Pancreas (tissue), 10 donors: ENCODE measurements at places on chromosomes 5 and 9. TPM values are rescaled to one million over a fixed set of nuclear protein-coding genes. Genes with fewer than 3 reads are reported as not detected.

GRCh38 chr9:114546851-114547250 lies 40.7 kb upstream of the ATP6V1G1 start:
- no peaks in the 10 kb centered on the region for H3K4me1 ChIP-seq
- DNase-seq: no peak
- no peak overlapping the region for H3K4me3 ChIP-seq
- H3K27ac ChIP-seq: no peak overlapping the region

The CDKN2AIPNL gene
- 15.7 TPM for total RNA-seq

The TNFSF8 gene
- total RNA-seq: 0.12 TPM

DNA sequence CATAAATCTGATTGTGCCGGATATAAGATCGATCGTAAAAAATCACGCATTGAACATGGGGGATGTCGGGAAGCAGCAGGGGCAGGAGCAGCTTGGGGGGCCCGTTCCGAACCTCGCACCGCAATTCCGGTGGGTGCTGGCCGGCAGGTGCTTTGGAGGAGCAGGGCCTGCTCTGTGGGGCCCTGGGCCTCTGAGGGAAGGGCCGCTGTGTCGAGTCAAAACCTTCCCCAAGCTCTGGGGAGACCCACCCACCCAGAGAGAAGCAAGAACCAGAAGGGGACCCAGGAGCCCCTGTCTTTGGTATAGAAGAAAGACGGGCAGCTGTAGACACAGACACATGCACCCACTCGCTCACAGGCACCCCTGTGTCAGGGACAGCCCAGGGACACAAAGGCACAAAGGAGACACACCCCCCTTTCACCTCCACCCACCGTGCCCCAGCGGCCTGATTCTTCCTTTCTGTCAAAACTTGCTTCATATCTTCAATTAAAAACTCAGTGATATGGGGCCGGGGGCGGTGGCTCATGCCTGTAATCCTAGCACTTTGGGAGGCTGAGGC lies 49.4 kb upstream of the ZBTB43 start:
- H3K27me3 ChIP-seq: no peaks in the 10 kb centered on the region
- H3K27ac ChIP-seq: no peak overlapping the region
- DNase-seq: no peak
- no peak overlapping the region for H3K4me3 ChIP-seq

GRCh38 chr5:178533136-178533535 lies 57.1 kb downstream of the COL23A1 start:
- H3K4me1 ChIP-seq: no peaks in the 10 kb centered on the region
- H3K4me3 ChIP-seq: no peak overlapping the region
- no peak overlapping the region for H3K27ac ChIP-seq
- H3K27me3 ChIP-seq: no peaks in the 10 kb centered on the region
- no peak for DNase-seq

DNA sequence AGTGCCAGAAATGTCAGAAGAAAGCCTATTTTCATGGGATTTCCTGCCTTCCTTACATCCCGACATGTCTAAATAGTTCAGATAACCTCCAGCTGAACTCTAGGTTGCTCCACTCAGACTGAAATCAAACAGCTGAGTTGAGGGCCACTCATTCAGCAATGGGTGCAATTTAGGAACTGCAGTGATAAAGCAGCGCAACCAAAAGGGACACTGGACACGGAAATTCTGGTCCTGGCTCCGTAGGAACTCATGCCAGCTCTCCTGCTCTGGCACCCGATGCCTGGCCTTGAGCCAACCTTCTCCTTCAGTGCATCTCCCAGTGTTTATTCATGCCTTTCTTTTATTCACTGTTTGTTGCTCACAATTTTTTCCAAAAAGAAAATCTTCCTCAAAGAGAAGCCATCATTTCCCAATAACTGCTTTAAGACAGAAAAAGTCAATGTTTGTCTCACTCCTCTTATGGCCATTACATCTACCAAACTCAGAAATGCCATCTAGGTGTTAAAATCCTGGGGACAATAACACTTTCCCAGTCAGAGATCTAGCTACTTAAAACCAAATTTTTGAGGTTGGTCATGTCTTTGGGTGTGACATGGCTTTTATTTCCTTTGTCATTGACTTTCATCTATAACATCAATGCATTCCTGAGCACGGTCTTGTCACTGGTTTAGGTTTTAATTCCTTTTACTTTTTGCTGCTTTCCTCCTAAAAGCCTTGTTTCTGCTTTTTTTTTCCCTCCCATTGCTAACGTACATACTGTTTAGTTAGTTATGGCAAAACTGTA lies 126.9 kb downstream of the PDE4D start:
- H3K4me3 ChIP-seq: peak overlapping the region; percentile 11
- H3K27ac ChIP-seq: no peak overlapping the region
- no peaks in the 10 kb centered on the region for H3K36me3 ChIP-seq
- DNase-seq: peak; percentile 61
- H3K4me1 ChIP-seq: no peaks in the 10 kb centered on the region

The TMEM232 gene
- 2.1 TPM for total RNA-seq

The SKIC3 gene
- total RNA-seq: 38.1 TPM

DNA sequence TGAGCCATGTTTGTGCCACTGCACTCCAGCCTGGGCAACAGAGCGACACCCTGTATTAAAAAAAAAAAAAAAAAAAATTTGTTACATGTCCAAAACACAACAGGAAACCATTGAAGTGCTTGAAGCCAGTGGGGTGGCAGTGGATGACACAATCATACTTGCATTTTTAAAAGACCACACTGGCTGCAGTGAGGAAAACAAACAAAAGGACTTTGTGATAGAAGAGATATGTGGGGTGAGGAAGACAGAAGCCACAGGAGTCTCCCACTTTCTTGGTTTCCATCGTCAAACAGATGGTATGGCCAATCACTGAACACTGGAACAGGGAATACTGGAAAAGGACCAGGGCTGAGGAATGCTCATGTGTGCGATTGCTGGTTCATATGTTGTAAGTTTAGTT lies 20.9 kb upstream of the COMMD10 start:
- DNase-seq: no peak
- no peaks in the 10 kb centered on the region for H3K27me3 ChIP-seq
- H3K36me3 ChIP-seq: no peaks in the 10 kb centered on the region
- H3K4me1 ChIP-seq: peaks cover 3% of the 10 kb centered on the region
- no peak overlapping the region for H3K4me3 ChIP-seq
- no peak overlapping the region for H3K27ac ChIP-seq

DNA sequence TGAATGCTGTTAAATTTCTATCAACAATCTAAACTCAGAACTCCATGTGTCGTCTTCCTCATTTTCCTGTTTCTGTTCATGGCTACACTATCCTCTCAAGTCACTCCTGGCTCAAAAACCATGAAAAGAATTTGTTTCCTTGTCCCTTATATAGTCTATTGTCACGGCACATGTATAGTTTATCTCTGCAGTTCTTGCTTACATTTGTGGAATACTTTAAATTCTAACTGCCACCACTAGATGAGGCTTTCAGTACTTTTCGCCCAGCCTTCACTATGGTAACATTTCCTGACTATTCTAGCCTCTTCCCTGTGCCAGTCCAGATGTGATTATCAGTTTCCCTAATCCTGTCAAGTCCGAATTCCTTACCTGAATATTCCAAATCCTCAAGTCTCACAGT lies 34.6 kb downstream of the PKD2L2 start:
- no peak overlapping the region for H3K27ac ChIP-seq
- H3K36me3 ChIP-seq: no peaks in the 10 kb centered on the region
- no peaks in the 10 kb centered on the region for H3K27me3 ChIP-seq
- H3K4me1 ChIP-seq: no peaks in the 10 kb centered on the region
- DNase-seq: no peak
- H3K4me3 ChIP-seq: no peak overlapping the region

DNA sequence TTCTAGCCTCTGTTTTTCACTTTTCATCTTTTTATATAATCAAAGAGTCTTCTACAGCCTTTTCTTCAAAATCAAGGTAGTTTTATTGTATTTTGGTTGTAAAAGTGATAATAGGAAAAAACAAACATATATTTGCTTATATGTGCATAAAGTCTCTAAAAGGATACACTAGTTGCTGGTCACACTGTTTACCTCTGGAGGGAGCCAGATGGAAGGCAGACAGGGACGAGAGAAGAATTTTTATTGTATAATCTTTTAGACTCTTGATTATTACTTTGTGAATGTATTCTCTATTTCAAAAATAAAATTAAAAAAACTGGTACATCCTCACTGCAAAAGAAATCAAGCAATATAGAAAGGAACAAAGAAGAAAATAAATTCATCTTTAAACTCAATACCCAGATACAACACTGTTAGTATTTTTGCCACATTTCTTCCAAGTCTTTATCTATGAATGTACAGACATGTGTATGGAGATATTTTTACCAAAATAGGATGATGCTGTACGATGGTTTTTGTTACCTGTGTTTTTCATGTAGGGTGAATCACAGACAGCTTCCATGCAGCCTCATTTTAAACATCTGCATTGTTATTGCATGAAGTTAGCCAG lies 6.1 kb upstream of the RNF183 start:
- H3K4me1 ChIP-seq: no peaks in the 10 kb centered on the region
- no peaks in the 10 kb centered on the region for H3K27me3 ChIP-seq
- no peaks in the 10 kb centered on the region for H3K36me3 ChIP-seq
- no peak overlapping the region for H3K4me3 ChIP-seq
- H3K27ac ChIP-seq: no peak overlapping the region

DNA sequence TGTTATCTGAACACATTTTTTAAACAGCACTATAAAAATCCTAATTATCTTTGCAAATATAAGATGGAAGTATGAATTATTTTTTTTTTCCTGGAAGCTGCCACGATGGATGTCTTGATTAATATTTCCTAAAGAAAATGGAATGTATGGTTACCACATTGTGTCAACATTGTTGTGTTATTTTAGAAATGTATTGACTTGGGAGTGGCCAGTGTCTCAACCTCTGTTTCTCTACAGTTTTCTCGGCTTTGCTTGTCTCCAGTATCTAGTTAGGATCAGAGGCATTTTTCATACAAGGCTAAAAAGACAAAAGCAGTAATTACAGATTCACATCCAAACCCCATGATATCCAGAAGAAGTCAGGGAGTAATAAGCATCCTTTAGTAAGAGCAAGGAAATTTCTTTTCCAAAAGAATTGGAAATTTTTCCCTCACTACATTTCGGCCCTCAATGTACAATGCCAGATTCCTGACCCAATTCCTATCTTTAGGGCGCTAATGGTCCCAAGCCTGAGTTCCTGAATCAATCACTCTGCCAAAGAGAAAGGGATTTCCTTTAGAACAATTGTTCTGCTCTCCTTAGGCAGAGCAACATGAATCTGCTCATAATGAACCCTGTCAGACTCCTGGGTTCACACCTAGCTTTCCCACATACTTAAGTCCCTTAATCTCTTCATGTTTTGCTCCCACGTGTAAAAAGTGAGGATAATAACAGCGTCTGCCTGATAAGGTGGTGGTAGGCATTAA lies 111.7 kb downstream of the EDIL3 start:
- no peaks in the 10 kb centered on the region for H3K36me3 ChIP-seq
- no peaks in the 10 kb centered on the region for H3K4me1 ChIP-seq
- H3K4me3 ChIP-seq: no peak overlapping the region
- H3K27me3 ChIP-seq: no peaks in the 10 kb centered on the region
- no peak for DNase-seq
- no peak overlapping the region for H3K27ac ChIP-seq

- DNase-seq: no peak
- no peaks in the 10 kb centered on the region for H3K27me3 ChIP-seq
- no peak overlapping the region for H3K27ac ChIP-seq
- H3K36me3 ChIP-seq: no peaks in the 10 kb centered on the region
- H3K4me3 ChIP-seq: no peak overlapping the region
- no peaks in the 10 kb centered on the region for H3K4me1 ChIP-seq
These were observed 56.3 kb downstream of the DAB2IP start for GRCh38 chr9:121707477-121708424.

DNA sequence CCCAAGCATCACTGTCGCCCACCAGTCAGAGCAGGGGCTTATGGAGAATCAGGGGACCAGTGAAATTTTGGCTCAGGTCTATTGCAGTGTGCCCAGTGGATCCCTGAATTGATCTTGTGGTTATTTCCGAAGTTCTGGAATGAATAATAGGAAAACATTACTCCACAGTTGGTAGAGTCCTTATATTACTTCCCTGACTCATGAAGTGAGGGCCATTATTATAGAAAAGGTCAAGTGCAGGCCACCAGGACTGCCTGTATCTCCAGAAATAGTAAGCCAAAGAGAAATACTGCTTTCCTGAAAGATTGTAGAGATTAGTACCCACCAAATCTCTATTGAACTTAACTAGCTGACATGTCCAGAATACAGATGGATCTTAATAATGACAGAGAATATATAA lies 335.0 kb downstream of the NPR3 start:
- no peak overlapping the region for H3K27ac ChIP-seq
- no peak for DNase-seq
- no peaks in the 10 kb centered on the region for H3K4me1 ChIP-seq
- no peaks in the 10 kb centered on the region for H3K27me3 ChIP-seq
- H3K36me3 ChIP-seq: no peaks in the 10 kb centered on the region
- no peak overlapping the region for H3K4me3 ChIP-seq

GRCh38 chr5:109705596-109705995 lies 15.9 kb downstream of the MAN2A1 start:
- no peak overlapping the region for H3K4me3 ChIP-seq
- no peak for DNase-seq
- no peaks in the 10 kb centered on the region for H3K27me3 ChIP-seq
- no peaks in the 10 kb centered on the region for H3K36me3 ChIP-seq
- no peak overlapping the region for H3K27ac ChIP-seq

The TMOD1 gene
- 8.9 TPM for total RNA-seq

- H3K4me1 ChIP-seq: no peaks in the 10 kb centered on the region
- no peak for DNase-seq
- H3K27me3 ChIP-seq: no peaks in the 10 kb centered on the region
- H3K27ac ChIP-seq: no peak overlapping the region
- no peak overlapping the region for H3K4me3 ChIP-seq
These were observed 23.2 kb downstream of the ABO start for GRCh38 chr9:133251773-133252172.

DNA sequence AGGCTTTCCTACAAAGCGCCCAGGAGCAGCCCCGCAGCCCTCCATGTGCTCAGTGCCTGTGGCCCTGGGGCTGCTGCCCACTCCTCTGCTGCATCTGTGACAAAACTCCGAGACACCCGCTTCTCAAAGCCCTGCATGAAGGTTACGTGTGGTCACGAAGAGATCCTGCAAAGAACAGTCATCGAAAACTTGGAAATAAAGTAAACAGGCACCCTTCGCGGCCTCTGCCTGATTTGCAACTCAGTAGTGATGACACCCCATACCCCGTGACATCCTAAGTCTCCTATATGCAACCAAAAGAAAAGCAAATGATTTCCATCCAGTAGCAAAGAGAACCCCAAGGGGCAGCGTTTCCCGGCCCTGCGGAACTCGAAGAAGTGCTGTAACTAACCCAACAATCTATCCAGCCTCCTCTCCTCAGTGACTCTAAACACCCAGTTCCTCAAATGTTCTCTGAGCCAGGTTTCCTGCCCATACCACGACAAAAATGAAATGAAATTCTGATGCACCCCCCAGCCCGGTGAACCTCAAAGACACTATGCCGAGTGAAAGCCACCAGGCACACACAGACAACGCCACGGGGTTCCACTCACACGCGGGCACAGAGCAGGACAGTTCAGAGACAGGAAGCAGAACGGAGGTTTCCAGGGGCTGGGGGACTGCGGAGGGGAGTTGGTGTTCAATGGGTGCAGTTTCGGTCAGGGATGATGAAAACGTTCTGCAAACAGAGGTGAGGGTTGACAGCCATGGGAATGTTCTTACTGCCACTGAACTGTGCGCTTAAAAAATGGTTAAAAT lies 19.0 kb downstream of the NACC2 start:
- H3K27me3 ChIP-seq: no peaks in the 10 kb centered on the region
- H3K27ac ChIP-seq: no peak overlapping the region
- H3K4me3 ChIP-seq: no peak overlapping the region
- H3K4me1 ChIP-seq: no peaks in the 10 kb centered on the region
- no peak for DNase-seq
- no peaks in the 10 kb centered on the region for H3K36me3 ChIP-seq
